Right cardiac atrium (tissue), 5 donors: ENCODE measurements at places on chromosomes 5 and 9. TPM values are rescaled to one million over a fixed set of nuclear protein-coding genes. Genes with fewer than 3 reads are reported as not detected.
A peak's percentile ranks its signal among the peaks of the same experiment; 100 is the strongest.

SPATA31A3 gene
- not detected for polyA plus RNA-seq

BAAT gene
- 0.11 TPM for polyA plus RNA-seq

TAF11L5 gene
- not detected for polyA plus RNA-seq

GPR151 gene
- polyA plus RNA-seq = not detected

KYAT1 gene
- polyA plus RNA-seq = 14.7 TPM

DNA sequence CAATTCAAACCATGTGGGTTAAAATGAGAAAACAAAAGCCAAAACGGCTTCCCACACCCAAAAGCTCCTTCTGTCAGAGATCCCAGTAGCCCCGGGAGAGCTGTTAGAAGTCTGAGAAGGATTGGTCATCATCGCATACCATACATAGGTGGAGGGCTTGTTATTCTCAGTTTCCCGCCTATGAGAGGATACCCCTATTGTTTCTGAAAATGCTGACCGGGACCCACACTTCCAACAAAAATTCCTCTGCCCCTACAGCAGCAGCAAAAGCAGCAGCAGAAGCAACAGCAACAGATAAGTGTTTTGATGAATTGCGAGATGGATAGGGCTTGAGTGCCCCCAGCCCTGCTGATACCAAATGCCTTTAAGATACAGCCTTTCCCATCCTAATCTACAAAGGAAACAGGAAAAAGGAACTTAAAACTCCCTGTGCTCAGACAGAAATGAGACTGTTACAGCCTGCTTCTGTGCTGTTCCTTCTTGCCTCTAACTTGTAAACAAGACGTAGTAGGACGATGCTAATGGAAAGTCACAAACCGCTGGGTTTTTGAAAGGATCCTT is at the start of gene TEK:
Gene TEK, plus strand, starts transcription at position 245 of the 561 bp plus-strand sequence. CDS start 366 bp downstream, outside the sequence.
- DNase-seq = no peak

- DNase-seq = no peak
Observed at GRCh38 chr9:126461608-126462007, 135.0 kb downstream of the MVB12B start.

DNA sequence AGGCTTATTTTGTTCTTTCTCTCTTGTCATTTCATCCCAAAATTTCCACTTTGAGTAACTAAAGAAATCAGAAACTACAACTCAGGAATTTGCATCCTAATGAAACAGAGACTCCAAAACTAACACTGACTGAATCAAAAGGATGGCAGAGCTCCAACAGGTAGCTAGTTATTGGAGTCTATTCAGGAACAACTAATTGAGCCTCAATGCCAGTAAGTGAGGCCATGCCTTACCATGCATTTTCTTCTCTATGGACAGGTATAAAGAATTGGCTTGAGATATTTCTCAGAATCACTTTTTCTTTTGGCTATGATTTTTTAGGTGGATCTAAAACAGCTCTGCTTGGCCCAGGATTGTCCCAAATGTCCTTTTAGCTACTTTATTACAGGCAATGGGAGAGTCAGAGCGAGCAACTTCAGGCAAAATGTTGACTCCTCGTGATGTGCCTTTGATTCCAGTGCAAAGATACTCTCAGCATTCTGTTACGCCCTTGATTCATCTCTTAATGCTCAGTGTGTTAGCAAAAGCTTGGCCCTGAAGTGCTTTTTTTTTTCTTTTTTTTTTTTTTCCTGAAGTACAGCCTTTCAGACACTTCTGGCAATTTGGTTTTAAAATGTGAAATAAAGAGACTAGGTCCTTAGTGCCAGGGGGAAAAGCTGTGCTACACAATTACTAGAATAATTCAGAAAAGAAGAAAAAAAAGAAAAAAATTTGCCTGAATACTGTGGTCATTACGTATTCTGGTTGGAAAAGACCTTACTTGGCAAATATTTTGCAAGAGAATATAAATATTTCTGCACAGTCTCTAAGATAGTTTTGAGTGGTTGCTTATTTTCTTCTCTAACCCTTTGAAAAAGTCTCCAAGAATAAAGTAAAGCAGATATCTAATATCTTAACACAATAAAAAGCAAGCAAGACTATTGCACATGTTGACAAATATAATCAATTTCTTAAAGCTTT is 423.7 kb downstream of the ANXA1 start:
- no peak for DNase-seq

GRCh38 chr5:171601266-171601881 is 181.9 kb downstream of the FGF18 start:
- no peak for DNase-seq

DNA sequence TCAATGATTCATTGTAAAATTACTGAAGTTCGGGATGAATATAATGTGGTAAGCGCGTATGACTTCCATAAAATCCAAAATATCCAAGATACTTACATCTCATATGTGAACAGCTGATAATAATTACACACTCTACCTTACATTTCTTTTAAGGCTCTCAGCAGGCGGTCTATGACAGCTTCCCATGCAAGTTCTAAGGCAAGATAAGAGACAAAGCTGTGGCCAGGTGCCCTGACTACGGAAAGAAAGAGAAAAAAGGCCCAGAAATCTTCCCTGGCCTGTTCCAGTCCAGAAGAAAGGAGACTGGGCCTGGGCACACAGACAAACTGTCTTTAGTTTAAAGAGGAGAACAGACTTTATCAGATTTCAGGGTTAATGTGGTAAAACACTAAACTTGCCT is 69.1 kb downstream of the ARSB start:
- DNase-seq = no peak

DNA sequence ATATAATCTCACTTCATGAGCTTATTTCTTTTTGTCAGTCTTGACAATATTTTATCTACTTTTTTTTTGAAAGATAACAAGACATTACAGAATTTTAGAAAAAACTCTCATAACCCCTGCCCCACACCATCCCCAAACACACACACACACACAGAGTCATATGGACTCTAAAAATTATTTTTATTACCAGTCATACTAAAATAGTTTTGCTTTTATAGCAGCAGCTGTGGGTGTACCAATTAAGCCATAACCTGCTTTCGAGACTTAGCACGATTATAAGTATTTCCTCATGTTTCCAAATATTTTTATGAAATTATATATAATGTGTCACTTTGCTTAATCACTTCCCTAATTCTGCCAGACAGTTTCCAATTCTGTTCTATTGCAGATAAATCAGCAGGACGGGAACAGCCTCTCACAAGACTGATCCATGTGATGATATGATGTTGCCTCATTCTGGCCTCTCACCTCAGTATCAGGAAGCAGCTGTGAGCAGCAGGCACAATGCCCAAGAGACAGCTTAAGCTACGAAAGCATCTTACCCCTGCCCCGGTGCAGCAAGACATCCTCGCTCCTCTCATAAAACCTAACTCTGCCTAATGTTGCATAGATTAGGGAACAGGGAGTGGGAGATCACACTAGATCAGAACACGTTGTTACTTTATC is 7.0 kb downstream of the PDCL start:
- no peak for DNase-seq

DNA sequence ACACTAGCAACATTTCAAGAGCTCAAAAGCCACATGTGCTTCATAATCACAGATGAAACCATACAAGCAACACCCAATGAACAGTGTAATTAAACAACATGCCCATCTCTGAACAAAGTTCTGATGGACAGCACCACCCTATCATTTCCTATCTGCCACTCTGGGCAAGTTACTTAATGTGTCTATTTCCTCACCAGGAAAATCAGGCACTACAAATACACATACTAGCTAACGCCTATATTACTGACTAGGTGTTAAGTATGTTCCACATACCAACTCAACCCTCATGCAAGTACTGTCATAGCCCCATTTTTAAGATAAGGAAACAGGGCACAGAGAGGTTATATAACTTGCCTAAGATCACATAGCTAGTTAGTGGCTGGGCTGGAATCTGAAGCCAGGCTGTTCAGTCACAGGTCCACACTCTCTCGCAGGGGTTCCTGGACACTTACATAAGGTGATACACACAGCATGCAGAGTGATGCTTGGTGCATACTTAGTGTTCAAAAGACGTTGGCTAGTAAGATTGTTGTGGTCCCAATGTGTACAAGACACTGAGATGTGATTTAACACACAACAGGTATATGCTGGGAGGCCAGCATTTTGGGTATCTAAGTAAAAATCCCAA is 24.2 kb downstream of the CORO2A start:
- no peak for DNase-seq

- no peak for DNase-seq
Observed at GRCh38 chr9:85603936-85604335, 137.8 kb downstream of the AGTPBP1 start.

DNA sequence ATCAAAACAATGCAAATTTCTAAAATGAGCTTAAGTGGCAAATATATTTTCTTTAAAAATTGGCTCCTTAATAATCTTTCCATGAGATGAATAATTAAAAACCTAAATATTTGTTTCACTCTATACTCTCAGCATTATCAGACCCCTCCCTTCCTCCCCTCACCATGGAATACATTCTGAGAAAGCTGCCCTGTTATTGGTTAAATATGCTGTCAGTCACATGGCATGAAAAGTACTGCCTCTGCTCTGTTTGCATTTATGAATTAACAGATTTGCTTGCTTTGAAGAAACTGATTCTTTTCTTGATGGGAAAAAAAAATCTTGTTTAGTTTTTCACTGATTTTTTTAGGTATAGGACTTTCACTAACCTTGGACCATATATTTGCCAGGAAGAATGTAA is 17.0 kb upstream of the RPS23 start:
- DNase-seq = no peak

DNA sequence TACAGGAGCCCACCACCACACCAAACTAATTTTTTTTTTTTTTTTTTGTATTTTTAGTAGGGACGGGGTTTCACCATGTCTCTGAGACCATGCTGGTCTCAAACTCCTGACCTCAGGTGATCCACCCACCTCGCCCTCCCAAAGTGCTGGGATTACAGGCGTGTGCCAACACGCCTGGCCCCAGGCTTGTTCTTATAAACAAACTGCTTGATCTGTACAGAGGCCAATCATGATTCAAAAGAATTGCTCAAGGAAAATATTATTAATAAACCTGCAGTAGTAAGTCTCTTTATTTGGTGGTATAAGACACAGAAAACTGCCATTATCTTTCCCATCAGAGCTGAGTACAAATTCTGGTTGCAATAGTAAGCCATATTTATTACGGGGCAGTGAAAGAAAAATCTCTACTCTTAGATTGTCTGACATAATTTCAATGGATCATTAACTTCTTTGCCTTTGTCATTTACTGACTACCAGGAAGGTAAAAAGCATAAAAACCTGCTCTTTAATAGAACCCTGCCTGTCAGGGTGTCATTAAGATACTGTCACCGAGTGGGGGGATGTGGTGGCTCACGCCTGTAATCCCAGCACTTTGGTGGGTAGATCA is 33.3 kb downstream of the RASEF start:
- DNase-seq = no peak

DNA sequence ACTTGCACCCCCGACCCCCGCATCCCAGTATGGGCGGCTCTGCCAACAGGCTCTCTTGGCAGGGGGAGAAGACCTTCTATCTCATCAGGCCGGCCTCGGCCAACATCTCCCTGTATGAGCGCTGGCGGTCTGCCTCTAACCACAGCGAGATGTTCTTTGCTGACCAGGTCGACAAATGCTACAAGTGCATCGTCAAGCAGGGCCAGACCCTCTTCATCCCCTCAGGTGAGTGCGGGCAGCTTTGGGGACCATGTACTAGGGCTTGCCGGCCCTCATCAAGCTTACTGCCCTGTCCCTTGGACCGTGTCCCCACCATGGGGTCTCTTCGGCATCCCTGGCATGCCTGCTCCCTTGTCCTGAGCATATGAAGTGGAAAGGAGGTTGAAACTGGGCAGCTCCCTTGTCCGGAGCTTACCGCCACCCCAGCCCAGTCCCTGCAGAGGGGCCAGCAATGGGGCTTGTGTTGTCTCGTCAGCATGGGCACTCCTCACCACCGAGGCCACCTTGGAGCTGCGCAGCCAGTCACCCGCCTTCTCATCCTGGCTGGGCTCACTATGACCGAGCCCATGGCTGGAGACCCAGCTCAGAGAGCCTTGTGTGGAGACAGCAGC is 78.1 kb downstream of the PHF2 start:
- peak; percentile 54 for DNase-seq

DNA sequence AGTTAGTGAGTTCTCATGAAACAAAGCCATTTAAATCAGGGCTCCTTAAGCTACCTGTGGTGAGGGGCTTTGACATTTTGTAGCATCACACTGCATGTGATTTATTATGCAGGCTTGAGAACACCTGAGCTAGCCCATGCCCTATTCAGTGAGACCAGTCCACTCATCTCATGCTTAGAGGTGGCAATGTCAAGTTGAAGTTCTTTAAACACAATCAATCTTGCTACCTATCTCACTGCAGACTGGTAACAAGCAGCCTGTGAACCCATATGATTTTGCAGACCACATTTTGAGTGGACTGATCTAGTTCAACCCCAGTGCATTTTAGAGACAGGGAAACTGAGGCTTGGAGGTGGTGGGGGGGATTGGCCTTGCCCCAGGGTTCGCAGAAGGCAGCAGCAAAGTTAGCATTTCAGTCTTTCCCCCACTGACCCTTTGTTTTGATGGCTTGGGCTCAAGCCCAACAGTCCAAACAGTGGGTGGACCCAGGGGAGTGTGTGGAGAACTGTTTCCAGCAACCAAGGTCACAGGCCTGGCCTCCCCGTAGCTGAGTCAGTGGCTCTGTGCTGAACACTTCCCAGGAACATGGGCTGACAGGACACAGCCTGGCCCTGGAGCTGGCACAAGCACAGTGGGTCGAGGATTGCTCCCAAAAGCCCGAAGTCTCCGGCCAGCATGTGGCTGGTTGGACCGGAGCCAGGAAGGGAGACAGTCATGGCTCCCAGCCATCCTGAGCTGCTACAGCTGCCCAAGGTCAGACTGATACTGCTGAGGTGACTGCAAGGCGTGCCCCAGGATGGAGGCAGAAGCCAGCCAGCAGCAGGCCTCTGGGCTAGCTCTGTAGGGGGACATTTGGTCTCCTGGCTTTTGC is 95.3 kb downstream of the RGS3 start:
- DNase-seq = peak; percentile 93

- no peak for DNase-seq
Observed at GRCh38 chr5:636951-637350, 24.8 kb downstream of the CEP72 start.
